ENCODE measurements at places on chromosomes 1 and 21. TPM values are rescaled to one million over a fixed set of nuclear protein-coding genes. Genes with fewer than 3 reads are reported as not detected.

GRCh38 chr21:32055305-32055704 lies 182.5 kb downstream of the HUNK start:
- DNase-seq, result no peak

- no peak for DNase-seq
Measured at GRCh38 chr1:157504646-157505045, 47.7 kb downstream of the FCRL5 start.

GRCh38 chr1:14624941-14625340 lies 26.5 kb downstream of the KAZN start:
- no peak for DNase-seq

GRCh38 chr1:42290130-42290529 lies 44.9 kb downstream of the FOXJ3 start:
- DNase-seq, result no peak

PIGM gene
- total RNA-seq, result 4.3 TPM
